ENCODE measurements at places on chromosomes 1 and 21.

DNA sequence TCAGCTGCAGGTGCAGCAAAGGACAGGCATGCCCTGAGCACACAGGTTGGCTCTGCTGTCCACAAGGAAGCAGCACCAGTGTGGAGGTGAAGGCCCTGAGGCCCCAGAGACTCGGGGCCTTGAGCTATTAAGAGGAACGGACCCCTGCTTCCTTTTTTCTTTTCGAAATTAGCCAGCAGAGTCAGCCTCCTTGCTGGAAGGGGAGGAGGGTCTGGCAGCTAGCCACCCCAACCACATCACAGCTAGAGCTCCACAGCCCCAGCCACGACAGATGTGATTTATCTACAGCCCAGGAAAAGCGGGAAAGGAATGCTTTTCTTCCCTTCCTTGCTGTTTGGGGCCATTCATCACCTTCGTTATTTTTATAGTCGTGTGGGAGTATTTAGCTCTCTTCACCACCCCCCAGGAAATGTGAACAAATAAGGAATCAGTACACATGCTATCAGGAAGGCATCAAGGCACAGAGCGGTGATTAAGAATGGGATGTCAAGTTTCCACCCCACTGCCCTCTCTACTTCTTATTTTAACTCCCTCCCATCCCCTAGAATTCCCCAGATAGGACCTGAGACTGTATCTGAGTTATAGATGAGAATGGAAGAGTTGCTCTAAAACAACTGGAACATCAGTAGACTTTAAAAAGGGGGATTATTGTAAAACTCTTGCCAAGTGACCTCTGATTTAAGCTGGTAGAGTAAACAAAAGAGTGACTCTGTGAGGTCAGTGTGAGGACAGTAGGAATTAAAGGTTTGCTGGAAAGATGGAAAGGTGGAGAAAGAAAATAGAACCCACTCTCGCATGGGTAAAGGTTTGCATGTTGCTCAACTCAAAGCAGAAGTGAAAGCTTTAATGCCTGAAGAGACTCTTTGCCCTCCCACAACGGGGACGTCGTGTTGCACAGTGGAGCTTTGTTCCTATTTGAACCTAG is 224.7 kb upstream of the GJB5 start:
- no peak for DNase-seq

DNA sequence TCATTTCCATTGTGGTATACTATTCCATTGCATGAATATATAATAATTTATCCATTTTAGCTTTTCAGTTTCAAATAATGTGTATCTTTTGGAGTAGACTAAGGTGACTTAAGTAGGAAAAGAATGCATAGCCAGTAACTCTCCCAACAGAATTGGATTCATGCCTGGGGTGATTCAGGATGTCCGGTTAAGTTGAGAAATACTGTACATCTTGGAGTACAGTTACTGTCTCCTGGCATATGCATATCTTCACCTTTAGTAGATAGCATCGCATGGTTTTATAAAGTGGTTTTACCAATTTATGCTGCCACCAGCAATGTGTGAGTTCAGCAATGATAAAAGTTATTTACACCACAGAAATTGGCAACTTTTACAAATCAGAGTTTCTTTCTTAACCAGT is 18.6 kb upstream of the SLC6A9 start:
- DNase-seq = peak; percentile 84

DNA sequence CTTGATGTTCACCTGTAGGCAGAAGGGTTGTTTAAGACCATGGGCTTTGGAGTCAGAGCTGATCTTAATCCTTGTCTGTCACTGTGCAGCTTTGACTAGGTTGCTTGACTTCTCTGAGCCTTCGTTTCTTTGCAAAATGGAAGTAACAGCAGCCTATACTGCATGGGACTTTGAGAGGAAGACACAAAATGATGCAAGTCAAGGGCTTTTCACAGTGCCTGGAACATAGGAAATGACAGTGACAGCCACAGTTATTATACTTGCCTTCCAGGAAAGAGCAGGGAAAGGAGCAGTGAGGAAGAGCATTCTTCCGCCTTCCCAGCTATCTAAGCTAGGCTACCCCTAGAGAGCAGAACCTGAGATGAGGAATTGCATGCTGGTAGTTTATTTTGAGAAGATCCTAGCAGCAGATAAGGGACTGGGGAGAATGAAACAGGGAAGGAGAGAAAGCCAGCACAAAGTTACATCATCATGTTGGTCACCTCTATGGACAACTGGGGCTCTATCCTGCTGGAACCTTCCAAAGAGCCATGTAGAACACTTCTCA is 3.1 kb downstream of the CSF3R start:
- no peak for DNase-seq

GRCh38 chr1:9910076-9910422 is at the start of gene CTNNBIP1:
Gene CTNNBIP1, minus strand, starts transcription at chr1:9910269. Its CDS starts 38,205 bp downstream, at chr1:9872064.
- no peak for DNase-seq

- DNase-seq = no peak
Measured at GRCh38 chr21:41605178-41605933, 97.4 kb upstream of the TMPRSS2 start.

DNA sequence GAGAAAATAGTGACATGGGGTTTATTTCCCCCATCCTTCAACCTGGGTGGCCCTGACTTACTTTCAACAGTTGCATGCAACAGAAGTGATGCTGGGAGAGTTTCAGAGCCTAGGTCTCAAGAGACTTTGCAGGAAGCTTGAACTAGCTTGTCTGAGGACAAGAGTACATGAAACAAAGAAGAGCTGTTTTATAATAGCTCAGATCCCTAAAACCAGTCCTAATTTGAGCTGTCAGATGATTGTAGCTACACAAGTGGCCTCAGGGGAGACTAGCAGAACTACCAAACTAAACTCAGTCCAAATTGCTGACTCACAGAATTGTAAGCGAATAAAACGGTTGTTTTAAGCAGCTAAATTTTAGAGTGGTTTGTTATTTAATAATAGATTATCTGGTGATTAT is 17.1 kb downstream of the RC3H1 start:
- peak; percentile 78 for DNase-seq

DNA sequence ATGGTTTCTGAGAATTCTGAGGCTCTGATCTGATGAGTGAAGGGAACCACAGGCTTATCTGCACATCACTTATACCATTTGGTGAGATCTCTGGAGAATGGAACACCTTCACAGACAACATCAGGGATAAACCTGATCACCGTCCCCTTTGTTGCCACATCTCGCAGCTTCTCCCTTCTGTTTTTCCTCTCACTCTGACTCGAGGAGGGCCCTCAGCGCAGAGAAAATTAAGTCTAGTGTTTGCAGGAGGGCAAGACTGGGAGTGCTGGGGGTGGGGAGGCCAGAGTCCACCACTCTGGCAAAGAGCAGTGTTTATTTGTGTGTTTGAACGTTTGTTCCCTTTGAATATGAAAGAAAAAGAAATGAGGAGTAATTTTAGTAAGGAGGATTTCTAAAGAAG is 29.0 kb upstream of the BATF3 start:
- no peak for DNase-seq

GRCh38 chr1:23699280-23700179 is 7.9 kb downstream of the RPL11 start:
- DNase-seq = no peak

- peak; percentile 6 for DNase-seq
Measured at GRCh38 chr21:20729376-20729775, 268.8 kb upstream of the NCAM2 start.

DNA sequence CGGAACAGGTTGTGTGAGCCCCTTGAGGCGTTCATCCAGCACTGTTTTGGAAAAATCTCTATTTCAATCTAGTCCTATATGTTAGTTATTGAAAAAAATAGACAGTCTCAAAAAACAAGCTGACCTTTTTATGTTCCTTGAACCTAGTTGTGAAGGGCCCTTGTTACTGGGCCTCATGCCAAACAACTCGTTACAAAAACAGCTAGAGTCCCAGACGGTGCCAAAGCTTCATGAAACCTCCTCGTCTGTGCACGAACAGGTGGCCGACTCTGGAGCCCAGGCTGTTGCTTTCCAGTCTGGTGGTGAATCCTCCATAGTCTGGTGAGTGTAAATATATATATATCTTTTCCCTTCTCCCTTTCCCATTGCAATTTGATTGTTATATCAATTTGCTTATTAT is at the start of gene CHIA:
Gene CHIA, plus strand, starts transcription at position 222 of the 400 bp plus-strand sequence. CDS start 19,617 bp downstream, outside the sequence.
- DNase-seq = no peak

DNA sequence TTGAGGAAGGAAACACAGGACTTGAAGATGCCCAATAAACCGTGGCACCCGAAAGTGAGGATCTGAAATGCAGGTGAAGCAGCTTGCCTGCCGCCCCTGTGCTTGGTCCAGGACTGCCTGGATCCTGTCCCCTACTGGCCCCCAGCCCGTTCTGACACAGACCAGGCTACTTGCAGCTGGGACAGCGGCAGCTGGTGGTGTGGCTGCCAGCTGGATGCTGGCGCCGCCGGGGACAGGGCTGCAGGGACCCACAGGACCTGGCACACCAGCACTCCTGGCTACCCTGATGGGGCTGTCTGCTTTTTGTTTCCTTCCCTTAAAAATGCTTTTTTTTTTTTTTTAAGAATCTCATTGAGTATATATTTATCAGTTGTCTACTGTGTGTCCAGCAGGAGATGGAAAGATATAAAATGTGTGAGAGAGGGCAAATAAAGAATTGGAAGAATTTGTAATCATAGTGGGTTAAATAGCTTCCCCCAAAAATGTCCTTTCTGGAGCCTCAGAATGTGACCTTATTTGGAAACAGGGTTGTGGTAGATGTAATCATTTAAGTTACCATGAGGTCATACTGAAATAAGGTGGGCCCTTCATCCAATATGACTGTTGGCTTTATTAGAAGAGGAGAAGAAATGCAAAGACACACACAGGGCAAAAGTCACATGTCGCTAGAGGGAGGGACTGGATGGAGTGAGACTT is 165.6 kb downstream of the DSCAM start:
- no peak for DNase-seq

GRCh38 chr21:41927727-41928409 is 25.9 kb downstream of the C2CD2 start:
- DNase-seq = no peak

GRCh38 chr1:229714964-229715603 is 89.0 kb downstream of the URB2 start:
- DNase-seq = no peak

DNA sequence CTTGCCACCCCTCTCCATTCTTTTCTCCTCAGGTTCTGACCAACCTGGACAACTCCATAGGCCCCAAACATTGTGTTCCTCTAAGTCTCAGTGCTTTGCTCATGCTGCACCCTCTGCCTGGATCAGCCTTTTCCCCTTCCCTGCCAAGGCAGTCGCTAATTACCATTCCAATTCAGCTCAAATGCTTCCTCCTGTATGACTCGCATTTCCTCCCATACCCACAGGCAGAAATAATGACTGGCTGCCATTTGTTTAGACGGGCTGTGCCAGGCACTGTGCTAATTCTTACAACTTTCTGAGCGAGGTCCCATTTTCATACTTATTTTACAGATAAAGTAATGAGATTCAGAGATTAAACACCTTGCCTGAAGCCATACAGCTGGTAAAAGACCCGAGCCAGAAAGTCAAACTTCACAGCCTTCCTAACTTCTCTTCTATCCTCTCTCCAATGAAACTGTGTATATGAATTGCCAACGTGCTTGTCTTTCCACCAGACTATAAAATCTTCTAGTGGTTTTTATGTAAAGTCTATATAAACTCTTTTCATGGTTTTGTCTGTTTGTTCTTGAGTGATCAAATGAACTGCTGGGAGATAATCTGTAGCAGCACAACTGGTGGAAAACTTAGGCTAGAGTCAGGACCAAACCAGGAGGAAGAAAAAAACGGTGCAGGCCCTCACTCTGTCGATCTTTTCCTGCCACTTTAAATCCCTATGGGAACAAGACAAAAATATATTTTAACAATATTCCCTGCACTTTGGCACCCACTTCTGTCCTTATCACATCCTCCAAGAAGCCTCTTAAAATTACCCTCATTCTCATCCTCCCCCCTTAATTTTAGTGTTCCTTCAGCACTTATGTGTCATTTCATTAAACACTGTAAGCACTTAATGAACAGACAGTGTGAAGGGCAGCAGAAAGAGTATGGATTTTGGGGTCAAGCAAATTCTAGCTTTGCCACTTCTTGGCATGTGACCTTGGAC is 33.7 kb downstream of the RAB3B start:
- peak; percentile 13 for DNase-seq

GRCh38 chr1:171126504-171126903 is 35.8 kb downstream of the FMO3 start:
- peak; percentile 75 for DNase-seq

GRCh38 chr1:15942661-15943327 is 33.1 kb downstream of the ZBTB17 start:
- no peak for DNase-seq
